Stimulated activated CD8-positive, alpha-beta memory T cell treated with anti-CD3 and anti-CD28 coated beads, Interleukin-2, amount 100 ng/mL, for 48 hours (primary cell): ENCODE measurements at places on chromosomes 2 and 18.
A peak's percentile ranks its signal among the peaks of the same experiment; 100 is the strongest.

GRCh38 chr2:120995656-120996190, 260.1 kb downstream of the GLI2 start:
- DNase-seq, result no peak

- DNase-seq, result no peak
Measured at GRCh38 chr2:160474891-160475787, 18.5 kb downstream of the RBMS1 start.

DNA sequence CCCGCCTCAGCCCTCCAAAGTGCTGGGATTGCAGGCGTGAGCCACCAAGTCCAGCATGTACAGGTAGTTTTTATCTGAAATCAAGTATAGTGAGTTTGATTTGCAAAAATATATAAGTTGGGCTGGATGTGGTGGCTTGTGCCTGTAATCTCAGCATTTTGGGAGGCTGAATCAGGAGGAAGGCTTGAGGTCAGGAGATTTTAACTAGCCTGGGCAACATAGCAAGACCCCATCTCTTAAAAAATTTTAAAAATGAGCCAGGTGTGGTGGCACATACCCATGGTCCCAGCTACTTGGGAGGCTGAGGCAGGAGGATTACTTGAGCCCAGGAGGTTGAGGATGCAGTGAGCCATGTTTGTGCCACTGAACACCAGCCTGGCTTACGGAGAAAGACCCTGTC, 5.6 kb upstream of the GALM start:
- DNase-seq, result no peak

DNA sequence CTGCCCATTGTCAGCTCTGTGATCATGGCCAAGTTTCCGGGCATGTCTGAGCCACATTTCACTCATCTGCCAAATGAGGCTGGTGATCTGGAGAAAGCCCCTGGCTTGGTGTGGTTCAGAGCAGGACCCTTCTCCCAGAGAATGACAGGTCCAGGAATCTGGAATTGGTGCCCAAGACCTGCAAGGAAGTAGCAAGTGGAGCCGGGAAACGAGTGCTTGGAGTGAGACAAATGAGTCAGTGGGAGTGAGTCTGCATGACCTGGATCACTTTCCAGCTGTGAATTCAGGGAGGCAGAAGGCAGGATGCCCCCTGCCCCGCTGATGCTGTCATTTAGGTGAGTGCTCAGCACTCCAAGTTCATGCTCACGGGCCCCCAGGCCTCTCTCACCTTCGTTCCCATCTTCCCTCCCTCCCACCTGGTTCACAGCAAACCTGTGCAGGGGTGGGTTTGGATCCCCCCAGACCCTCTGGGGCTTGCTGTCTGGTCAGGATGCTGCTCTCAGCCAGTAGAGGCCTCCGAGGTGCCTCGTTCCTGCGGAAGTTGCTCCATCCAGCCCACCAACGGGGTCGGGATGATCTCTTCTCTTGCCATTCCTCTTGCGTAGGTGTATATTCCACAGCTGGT, 104.4 kb downstream of the INHBB start:
- DNase-seq, result no peak

GRCh38 chr2:216922175-216922780, 62.4 kb upstream of the TNP1 start:
- DNase-seq, result no peak

DNA sequence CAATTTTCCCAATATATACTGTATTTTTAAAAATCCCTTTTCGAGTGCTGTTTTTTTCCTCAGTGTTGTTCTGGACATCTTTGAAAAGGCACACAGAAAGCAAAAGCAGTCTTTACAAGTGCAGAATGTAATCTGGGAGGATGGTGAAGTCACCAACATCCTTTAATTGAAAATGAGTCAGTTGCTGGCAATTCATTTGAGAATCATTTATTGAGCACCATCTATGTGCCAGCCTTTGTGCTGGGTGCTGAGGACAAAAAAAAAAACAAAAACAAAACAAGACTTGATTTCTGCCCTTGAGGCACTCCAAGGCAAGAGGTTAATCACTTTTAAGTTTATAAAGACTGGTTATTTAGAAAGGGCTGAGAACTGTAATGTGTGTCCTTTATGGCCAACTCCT, 46.7 kb upstream of the ACVR1 start:
- no peak for DNase-seq

DNA sequence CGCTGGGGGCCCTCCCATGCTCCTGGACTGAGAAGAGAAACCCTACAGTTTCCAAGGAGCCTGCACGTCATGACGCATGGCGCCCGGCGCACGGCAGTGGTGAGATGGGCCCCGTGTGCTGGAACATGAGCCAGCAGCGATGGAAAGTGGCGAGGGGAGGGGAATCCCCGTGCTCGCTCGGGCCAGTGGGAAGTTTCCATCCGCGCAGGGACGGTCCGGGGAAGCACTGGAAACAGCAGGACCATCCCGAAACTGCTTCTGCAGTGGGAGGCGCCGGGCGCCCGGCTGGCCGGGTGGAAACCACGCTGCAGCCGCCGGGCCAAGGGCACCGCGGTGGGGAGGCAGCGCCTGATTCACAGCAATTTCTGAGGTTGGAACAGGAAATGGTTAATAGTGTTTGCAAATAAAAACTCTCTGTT, 4.9 kb upstream of the PDCD1 start:
- DNase-seq, result peak; percentile 68

- DNase-seq, result no peak
Measured at GRCh38 chr2:204150721-204151120, 214.2 kb downstream of the ICOS start.

- DNase-seq, result no peak
Measured at GRCh38 chr2:71880846-71881610, 266.6 kb downstream of the CYP26B1 start.

GRCh38 chr2:71862921-71863320, 284.7 kb downstream of the CYP26B1 start:
- no peak for DNase-seq

DNA sequence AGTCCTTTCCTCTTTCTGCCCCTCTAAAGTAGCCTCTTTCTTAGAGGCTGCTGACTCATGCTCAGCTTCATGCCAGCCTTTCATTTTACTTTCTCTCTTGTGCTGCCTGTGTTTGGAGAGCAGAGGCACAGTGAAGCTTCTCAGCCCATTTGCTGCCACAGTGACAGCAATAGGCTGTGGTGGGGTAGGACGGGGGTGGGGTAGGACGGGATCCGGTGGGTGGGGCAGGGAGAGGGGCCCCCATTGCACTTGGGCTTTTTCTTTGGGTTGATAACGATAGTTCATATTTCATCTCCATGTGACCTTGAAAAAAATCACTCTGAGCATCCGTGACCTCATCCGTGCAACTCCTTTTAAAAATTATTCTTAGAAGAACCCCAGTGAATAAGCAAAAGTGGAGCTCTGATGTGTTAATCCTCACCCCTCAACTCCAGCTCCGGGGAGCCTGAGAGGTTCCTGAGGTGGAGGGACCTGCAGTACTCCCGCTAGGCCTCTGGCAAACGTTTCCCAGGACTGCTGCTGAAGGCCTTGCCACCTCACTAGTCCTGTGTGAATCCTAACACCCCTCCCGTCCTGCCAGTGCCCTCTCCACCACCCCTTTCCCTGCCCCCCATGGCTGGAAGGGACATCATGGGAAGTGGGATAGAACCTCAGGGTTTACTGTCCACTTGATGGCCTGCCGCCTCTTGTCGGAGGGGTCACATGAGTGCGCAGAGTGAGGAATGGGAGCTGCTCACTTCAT, 70.8 kb downstream of the INPP4A start:
- DNase-seq, result no peak

DNA sequence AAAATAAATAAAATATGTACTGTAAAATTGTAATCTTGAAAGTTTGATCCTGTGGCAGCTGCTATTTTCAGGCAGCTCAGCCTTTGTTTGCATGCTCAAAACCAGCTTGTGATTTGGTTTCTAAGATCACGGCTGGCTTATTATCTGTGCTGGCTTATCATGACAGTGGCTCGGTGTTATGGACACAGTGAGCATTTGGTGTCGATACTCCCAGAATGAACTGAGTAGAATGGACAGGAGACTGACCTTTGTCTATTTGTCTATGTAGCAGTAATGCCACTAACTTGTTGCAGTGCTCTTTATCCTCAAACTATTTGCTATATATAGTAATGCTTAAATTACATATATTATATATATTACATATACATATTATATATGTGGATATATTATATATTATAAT, 58.8 kb downstream of the NEDD4L start:
- DNase-seq, result no peak

DNA sequence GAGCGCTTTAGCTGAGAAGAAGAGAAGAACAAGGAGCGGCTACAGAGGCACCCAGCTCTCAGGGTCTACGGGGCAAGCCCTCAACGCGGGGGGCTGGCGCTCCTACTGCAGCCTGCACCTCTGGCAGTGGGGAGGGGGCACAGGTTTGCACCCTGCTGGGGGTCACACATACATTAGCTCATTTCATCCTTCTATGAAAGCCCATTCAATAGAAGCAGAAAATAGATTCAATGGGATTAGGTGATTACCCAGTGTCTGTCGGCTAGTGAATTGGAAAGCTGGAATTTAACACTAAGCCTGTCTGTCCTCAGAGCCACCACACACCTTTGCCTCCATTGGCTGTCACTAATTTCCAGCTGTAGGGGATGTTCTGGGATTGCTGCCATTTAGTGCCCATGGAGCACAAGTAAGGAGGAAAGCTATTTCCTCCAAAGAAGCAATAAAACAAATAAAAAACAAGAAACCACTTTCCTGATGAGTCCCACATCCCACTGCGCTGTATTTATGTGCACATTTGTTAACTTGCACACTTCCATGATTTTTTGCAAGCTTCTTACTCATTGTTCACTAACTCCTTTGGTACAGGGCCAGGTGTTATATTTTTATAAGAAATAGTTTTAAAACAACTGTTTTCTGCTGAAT, 319.6 kb upstream of the REV1 start:
- no peak for DNase-seq

DNA sequence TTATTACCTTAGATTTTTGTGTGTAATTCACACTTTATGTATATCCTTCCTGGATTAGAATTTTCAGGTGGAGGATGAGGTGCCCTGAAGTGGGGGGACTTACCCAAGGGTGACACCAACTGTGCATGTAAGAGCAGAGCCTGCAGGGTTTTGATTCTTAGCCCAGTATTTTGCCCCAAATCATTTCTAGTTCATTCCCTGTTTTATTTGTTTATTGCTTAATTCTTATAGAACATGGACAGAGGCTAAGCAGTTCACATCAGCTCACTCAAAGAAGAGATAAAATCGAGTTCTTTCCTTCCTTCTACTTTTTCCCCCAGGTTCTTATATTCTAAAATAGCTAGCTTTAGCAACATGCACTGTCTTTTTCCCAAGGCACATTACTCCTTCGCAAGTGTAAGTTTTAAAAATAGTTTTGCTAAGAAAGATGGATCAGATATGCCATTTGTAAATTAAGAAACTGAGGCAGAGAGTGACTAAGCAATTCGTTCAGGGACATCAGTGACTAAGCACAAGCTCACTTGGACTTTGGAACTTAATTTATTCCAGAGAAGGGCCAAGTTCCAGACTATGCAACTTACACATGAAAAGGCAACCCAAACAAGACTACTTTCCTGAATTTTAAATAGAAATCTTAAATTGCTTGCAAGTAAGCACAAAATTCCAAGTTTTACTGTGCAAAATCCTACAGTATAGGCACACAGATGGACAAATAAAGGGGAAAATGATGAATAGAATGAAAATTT, 427.9 kb upstream of the POU3F3 start:
- DNase-seq, result no peak

DNA sequence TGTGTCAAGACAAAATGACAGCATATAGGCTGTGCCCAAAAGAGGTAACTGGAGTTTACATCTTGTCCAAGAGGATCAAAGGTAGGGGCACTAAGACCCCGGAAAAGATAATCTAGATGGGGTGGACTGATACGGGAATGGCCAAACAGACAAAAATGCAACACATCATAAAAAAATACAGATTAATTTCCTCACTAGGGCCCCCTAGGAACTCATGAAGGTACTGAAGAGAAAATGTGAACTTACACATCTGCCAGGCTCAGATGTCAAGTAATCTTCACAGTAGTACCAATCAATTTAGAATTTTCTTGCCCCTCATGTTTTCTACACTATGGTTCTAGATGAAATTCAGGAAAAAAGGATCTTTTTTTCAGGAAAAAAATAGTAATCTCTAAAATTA, 115.6 kb upstream of the REG3A start:
- DNase-seq, result no peak

- DNase-seq, result no peak
Measured at GRCh38 chr2:10300328-10300920, 2.3 kb upstream of the HPCAL1 start.

- DNase-seq, result no peak
Measured at GRCh38 chr2:133732982-133733900, 165.0 kb upstream of the NCKAP5 start.

- DNase-seq, result no peak
Measured at GRCh38 chr2:108621687-108622681, 87.7 kb downstream of the LIMS1 start.
